ENCODE measurements at places on chromosomes 6 and 20.
A peak's percentile ranks its signal among the peaks of the same experiment; 100 is the strongest.

GRCh38 chr6:31007694-31008093 lies 2.6 kb upstream of the MUC22 start:
- no peak for DNase-seq

- peak; percentile 13 for DNase-seq
These were observed 49.1 kb upstream of the PTPRT start for GRCh38 chr20:43238833-43239232.

DNA sequence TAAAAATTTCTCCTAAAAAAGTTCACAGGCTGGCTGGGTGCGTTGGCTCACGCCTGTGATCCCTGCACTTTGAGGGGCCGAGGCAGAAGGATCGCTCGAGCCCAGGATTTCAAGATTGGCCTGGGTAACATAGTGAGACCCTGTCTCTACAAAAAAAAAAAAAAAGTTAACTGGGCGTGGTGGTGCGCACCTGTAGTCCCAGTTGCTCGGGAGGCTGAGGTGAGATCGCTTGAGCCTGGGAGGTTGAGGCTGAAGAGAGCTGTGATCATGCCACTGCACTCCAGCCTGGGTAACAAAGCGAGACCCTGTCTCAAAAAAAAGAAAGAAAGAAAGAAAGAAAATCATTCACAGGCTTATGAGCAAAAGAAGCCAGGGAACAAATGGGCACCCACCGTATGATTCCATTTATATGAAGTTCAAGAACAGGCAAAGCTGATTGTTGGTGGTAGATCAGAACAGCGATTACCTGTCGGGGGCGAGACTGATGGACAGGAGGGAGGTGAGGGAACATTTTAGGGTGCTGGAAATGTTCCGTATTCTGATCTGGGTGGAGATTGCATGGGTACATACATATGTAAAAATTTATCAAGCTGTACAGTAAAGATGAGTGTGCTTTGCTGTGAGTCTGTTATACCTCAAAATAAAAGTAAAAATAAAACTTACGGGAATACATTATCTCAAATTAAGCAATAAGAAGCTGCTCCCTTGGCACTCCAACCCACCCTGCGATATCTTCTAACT lies 77.1 kb downstream of the FGD2 start:
- DNase-seq = peak; percentile 60

GRCh38 chr20:63829603-63829944 lies 1.5 kb downstream of the ZBTB46 start:
- no peak for DNase-seq

DNA sequence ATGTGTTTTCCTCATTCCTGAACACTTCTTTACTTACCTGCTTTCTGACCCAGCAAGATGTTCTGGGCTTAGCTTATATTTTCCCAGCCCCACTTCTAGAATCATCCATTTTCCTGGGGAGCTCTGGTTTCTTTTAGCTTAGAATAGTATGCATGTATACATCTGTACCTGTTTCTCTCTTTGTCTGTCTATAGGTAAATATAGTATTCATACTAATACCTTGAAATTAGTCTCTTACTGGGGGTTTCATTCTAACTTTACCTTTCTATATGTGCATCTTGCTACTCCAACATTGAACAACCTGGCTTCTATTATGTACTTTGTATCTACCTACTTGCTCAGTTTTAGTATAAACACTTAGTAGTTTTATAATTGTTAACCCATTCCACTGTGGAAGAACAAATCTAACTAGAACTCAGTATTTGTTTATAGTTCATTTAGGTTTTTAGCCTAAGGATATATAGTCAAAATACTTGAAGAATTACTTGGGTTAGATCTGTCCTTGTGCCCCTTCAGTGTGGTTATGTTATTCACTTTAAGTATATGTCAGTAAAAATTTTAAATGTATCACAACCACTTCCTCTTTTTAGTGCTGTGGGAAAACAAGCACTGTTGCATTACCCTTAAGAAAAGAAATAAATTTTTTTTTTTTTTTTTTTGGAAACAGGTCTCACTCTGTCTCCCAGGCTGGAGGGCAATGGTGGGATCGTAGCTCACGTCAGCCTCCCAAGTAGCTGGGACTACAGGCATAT lies 54.0 kb downstream of the ASXL1 start:
- DNase-seq = peak; percentile 50

DNA sequence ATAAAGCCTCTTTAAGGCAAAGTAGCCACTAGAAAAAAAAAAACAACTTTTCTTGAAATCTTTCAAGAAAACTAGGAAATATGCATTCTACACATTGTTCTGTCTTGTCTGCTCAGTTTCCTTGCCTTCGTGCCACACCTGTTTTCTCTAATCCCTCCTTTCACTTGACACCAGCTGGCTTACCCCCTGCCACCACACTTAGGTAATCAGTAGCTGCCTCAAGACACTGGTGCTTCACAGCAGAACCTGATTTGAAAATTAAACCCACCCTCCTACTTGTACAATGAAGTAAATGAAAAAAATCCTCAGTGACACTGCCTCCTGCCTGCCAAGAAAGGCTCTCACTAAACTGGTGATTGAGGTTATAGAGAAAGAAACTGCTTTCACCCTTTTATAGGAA lies 45.8 kb upstream of the SCML4 start:
- no peak for DNase-seq

Data from hematopoietic multipotent progenitor cell treated with erythropoietin and hydrocortisone succinate and interleukin-3 and kit ligand, for 6 days (in vitro differentiated cells).